ENCODE measurements at places on chromosomes 3 and 15. TPM values are rescaled to one million over a fixed set of nuclear protein-coding genes. Genes with fewer than 3 reads are reported as not detected.

Gene FANCD2OS
- not detected for total RNA-seq

- no peak for DNase-seq
Observed at GRCh38 chr15:89015412-89016097, 72.7 kb upstream of the ABHD2 start.

- no peak for DNase-seq
Observed at GRCh38 chr3:63202529-63202928, 75.6 kb upstream of the SYNPR start.

- DNase-seq: no peak
Observed at GRCh38 chr15:38091078-38091645, 156.7 kb downstream of the TMCO5A start.

DNA sequence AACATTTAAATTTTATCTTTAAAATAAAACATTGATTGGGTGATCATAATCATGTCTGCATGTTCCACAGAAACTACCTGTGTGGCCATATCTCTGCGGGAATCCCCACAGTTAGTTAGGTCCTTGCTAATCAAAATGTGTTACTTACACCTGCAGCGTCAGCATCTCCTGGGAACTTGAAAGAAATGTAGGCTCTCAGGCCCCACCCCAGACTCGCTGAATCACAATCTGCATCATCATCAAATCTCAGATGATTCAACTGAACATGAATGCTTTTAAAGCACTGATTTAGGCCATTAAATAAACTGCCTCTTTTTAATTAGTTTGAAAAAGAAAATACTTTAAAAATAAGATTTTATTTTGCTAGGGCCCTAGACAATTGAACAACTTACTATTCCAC is 577.8 kb downstream of the PYDC2 start:
- DNase-seq: no peak

Measured in fibroblast of villous mesenchyme (primary cell).